GM23248 (cell line): ENCODE measurements at places on chromosomes 1 and 21. TPM values are rescaled to one million over a fixed set of nuclear protein-coding genes. Genes with fewer than 3 reads are reported as not detected.

The SCYL3 gene
- 4.5 and 5.8 TPM in 2 replicates for polyA plus RNA-seq

The S100A14 gene
- polyA plus RNA-seq, result 0.31 and 0.32 TPM in 2 replicates

The MATN1 gene
- polyA plus RNA-seq, result 0.11 TPM in 1 of 2 replicates, not detected in the other

GRCh38 chr1:31723828-31724359 is 20.1 kb upstream of the COL16A1 start:
- no peaks in the 10 kb centered on the region for H3K27me3 ChIP-seq
- no peak overlapping the region for H3K27ac ChIP-seq
- no peak overlapping the region for H3K4me3 ChIP-seq
- no peaks in the 10 kb centered on the region for H3K36me3 ChIP-seq

DNA sequence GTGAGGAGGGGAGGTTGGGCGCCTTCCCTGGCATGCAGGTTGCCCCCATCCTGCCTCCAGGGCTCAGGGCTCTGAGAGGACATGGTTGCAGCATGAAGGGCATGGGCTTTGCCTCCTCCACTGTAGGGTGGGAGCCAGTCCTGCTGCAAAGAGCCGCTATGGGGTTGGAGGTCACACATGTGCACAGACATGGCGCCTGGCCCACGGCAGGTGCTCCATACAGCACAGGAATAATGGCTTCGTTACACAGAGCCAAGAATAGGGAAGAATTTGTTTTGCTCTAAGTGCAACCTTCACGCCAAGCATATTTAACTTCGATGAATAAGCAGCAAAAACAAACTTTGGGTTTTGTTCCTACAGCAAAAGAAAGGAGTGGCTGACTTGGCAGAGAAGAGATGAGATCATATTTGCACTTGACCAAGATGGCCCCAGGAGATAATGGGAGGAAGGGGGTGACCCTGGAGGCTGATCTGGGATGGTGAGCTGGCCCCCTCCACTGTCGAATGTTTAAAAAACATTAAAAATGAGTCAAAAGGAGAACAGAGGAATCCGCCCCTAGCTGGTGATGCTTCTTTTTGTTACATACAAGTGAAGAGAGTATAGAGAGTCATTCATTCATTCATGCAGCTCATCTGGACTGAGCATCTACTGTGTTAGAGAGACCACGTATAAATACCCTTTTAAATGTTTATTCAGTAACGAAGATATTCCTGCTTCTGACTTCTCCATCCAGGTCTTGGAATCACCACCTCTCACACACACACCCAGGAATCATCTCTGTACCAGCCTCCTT is 12.4 kb upstream of the C2CD2 start:
- H3K4me1 ChIP-seq, result no peaks in the 10 kb centered on the region
- H3K27ac ChIP-seq, result no peak overlapping the region
- H3K4me3 ChIP-seq, result no peak overlapping the region
- no peaks in the 10 kb centered on the region for H3K36me3 ChIP-seq
- peak; percentile 16 for DNase-seq

DNA sequence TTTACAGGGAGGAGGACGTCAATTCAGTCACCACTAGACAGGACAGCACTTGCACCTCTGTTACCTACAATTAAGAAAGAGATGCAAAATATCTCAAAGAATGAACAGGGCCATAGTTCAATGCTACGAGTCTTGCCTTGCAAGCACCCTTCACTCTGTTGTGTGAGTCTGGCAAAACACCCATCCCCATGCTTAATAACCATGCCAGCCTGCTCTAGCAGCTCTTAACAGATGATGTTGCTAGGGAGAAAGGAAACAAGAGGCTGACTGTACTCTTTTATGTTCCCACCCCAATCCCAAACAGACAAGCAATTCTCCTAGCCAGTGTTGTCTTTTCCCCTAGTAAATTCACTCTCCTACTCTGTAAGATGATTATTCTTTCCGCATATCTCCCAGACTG is 5.3 kb downstream of the CBR1 start:
- no peak overlapping the region for H3K4me3 ChIP-seq
- no peak for DNase-seq
- H3K4me1 ChIP-seq, result peaks cover 13% of the 10 kb centered on the region

GRCh38 chr1:84669831-84670230 is 20.4 kb downstream of the SSX2IP start:
- no peak overlapping the region for H3K4me3 ChIP-seq

DNA sequence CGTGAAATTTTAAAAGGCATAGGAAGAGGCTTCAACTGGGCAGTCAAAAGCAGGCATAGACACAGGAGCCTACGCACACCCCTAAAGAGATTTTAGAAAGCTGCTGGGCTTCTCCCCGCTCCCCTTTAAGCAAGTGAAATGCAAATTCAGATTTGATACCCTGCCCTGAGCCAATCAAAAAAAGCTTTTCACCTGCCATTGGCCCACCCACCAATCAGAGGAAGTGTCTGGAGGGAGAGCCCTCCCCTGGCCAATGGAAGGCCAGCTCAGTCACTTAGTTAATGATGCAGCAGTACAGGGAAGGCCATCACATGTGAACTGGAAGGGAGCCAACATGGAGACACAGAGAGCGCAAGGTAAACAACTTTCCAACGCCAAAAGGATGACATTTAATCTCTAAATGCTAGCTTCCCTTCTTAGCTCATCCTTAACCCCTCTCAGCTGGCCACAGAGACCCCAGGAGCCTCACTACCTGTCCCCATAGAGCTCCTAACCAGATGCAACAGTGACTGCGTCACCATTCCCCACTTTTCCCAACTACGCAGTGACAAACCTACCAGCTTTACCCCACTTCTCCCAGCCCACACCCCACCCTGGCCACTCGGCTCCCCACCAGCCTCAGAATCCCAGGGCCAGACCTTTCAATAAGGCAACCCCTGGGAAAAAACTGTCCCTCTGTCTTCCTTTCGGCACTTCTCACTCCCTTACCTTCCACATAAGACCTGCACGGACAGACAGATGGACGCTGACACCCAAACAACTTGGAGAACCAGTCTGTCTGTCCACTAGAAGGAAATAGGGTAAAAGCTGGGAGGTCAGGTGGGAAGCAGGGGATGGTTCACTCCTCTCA is 71.0 kb downstream of the CD46 start:
- peak; percentile 53 for DNase-seq
- peak overlapping the region; percentile 61 for H3K4me3 ChIP-seq
- H3K27ac ChIP-seq, result peak overlapping the region; percentile 85
- H3K27me3 ChIP-seq, result no peaks in the 10 kb centered on the region

- H3K4me3 ChIP-seq, result no peak overlapping the region
- H3K27me3 ChIP-seq, result peaks cover 14% of the 10 kb centered on the region; the same call in 1 of the 2 replicates
- no peak for DNase-seq
- H3K36me3 ChIP-seq, result no peaks in the 10 kb centered on the region
- H3K4me1 ChIP-seq, result 0 out of 2 replicates have a peak, but pooled peaks cover 12% of the 10 kb centered on the region
Observed at GRCh38 chr1:62299426-62300200, 19.6 kb downstream of the KANK4 start.
